HS-27A (cell line): ENCODE measurements at places on chromosomes 7 and 10.

DNA sequence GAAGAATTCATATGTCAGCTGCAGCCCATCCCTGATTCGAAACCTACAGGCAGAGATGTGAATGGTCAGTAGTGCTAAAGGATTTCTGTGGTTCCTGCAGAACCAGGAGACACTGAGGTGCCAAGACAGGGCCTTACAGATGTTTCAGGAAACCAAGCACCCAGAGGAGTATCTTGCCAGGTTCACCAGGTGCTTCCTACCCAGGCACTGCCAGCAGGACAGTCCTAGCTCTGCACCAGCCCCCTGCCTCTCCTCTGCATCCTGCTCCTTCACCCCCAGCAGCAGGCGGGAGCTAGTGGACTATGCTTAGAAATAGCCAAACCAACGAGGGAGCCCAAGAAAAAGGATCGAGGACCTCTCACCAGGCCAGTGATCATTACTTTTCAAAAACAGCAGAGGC is 4.2 kb upstream of the IKZF1 start:
- no peak for DNase-seq

GRCh38 chr10:22544325-22545068 is 169.9 kb downstream of the PIP4K2A start:
- DNase-seq: no peak

- DNase-seq: no peak
These were observed 1.1 kb downstream of the MMRN2 start for GRCh38 chr10:86956195-86956847.

DNA sequence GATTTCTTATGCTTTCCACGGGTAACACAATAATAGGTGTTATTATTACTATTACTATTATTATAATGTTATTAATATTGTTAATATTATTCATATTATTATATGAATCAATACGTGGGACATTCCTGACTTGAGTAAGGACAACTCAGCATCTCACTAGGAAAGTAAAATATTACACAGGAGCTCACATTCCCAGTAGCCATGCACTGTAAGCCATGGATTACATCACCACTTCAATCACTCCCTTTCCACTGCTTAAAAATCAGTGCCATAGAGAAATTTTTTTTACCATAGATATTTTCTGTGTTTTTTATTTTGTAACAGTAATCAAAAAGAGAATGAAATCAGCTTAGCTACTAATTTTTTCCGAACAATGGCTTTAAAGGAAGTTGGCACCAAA is 68.5 kb upstream of the DGKI start:
- DNase-seq: no peak

DNA sequence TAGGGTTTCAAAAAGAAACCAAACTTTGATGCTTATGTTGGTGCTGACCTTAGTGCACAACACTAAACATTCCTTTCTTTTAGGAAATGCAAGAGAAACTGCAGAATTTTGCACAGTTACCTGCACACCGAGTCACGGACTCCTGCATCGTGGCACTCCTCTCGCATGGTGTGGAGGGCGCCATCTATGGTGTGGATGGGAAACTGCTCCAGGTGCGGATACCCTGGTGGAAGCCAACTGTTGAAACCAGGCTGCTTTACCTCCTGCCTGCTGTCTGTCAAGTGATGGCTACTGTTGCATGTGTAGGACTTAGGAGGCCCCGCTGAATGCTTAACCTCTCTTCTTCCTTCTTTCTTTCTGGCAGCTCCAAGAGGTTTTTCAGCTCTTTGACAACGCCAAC is 11.7 kb downstream of the CASP2 start:
- no peak for DNase-seq

- DNase-seq: peak; percentile 3
These were observed 7.2 kb upstream of the MBL2 start for GRCh38 chr10:52779541-52780390.

GRCh38 chr7:94330269-94331020 is 64.2 kb upstream of the COL1A2 start:
- no peak for DNase-seq
